ENCODE measurements at places on chromosomes 6 and 20.

DNA sequence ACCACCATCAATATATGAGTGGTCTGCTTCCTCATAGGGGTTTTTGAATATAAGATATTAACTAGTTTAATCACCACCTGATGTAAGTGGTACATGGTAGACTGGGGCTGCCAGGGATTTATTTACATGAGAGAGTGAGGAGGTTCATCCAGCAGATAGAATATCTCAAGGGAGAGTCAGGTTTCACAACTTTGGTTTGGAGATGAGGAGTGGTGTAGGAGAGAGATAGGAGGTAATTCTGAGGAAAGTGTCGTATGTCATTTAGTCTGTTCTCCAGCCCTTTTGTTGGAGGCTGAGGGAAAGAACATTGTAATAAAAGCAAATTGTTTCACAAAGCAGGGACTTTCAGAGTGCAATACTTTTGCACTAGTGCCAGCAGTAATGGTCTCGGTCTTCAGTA lies 16.8 kb downstream of the L3MBTL3 start:
- no peak for DNase-seq

DNA sequence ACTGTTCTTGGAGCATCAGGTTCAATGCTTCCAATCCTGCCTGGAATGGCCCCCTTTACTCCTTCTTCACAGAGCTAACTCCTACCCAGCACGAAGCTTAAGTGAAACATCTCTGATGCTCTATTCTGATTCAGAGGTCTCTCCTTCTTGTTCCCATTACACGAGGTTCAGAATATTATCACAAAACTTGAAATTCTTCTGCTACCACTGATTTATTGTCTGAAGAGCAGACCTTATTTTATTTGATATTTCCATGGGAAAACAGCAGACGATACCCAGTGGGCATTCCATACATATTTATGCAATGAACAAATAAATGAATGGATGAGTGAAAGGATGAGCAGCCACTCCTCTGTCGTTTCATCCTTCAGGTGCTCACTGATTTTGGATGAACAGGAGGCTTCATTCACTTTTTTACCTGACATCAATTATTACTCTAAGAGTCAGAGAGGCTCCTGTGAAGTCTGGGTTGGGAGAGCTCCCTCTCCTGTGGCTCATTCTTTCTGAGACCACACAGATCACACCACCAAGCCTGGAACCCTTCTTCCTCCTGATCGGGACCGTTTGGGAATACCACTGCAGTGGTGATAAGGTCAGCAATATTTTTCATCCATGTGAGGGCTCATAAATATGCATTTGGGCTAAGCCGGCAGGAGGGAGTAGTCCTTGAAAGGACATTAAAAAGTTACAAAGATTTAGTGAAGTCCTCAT lies 25.8 kb downstream of the SMLR1 start:
- no peak for DNase-seq

DNA sequence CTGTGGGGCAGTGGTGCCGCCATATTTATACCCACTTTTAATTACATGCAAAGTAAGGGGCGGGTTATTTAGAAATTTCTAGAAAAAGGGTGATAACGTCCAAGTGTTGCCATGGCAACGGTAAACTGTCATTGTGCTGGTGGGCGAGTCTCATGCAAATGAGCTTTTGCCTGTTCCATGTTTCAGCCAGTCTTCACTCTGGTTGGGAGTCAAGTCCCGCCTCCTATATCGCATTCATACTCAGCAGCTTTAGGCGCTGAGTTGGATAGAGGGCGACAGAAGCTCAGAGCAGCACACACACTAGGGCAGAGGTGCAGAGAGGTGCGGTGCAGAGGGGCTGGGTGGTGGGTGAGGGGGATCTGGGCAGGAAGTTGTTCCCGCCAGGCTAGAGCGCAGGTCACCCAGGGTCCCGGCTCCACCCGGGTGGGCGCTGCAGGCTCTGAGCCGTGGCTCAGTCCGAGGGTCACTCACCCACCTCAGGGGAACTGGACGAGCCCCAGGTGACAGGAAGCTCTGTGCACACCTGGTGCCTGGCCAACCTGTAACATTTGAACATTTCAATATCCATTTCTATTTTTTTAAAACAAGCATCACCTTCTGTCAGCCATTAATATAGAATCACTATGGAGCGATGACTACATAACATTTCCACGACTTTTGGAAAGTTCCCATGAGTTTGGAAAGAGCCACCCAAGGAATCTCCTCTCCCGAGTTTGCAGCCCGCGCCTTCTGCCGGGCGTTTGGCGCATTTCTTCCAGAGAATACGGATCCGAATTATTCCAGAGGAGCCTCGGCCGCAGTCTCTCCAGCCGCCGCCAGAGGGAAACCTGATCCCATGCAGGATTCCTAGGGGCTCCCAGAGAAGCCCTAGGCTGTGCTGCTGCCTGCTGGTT lies 89.1 kb upstream of the PHACTR3 start:
- no peak for DNase-seq

- DNase-seq = no peak
These were observed 52.5 kb upstream of the KHDRBS2 start for GRCh38 chr6:62338477-62338876.

GRCh38 chr6:1463751-1464426 lies 74.5 kb downstream of the FOXF2 start:
- DNase-seq = no peak

- no peak for DNase-seq
These were observed 672.7 kb downstream of the CD109 start for GRCh38 chr6:74368746-74369145.

GRCh38 chr6:101290346-101290745 lies 103.2 kb upstream of the GRIK2 start:
- no peak for DNase-seq

DNA sequence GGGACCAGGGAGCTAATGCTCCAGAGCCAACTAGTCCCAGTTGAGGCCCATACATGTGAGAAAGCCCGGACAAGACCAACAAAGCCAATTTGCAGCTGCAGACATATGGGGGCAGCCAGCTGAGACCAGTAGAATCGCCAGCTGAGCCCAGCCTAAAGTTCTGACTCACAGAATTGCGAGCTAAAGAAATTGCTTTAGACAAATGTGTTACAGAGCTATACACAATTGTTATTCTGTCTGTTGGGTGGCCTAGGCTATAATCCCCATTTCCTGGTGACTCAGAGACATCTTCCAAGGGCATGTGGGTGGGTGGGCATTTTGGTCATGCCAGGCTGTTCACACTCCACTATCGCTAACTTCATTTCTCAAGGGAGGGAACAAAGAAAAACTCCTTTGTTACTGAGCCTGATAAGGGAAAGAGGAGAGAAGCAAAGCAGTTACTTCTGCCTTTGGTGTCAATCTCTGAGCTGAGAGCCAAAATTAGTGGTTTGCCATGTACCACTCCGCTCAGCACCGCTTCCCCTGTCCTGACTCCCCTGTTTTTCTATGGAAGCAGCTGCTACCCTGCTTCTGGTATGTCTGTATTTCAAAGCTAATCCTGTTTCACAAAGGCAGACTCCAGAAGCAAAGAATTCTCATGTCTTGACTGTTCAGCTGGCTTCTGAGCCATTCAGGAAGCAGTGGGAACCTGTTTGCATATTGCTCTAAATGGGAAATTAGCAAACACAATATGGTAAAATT lies 26.1 kb downstream of the SCP2D1 start:
- DNase-seq = no peak

DNA sequence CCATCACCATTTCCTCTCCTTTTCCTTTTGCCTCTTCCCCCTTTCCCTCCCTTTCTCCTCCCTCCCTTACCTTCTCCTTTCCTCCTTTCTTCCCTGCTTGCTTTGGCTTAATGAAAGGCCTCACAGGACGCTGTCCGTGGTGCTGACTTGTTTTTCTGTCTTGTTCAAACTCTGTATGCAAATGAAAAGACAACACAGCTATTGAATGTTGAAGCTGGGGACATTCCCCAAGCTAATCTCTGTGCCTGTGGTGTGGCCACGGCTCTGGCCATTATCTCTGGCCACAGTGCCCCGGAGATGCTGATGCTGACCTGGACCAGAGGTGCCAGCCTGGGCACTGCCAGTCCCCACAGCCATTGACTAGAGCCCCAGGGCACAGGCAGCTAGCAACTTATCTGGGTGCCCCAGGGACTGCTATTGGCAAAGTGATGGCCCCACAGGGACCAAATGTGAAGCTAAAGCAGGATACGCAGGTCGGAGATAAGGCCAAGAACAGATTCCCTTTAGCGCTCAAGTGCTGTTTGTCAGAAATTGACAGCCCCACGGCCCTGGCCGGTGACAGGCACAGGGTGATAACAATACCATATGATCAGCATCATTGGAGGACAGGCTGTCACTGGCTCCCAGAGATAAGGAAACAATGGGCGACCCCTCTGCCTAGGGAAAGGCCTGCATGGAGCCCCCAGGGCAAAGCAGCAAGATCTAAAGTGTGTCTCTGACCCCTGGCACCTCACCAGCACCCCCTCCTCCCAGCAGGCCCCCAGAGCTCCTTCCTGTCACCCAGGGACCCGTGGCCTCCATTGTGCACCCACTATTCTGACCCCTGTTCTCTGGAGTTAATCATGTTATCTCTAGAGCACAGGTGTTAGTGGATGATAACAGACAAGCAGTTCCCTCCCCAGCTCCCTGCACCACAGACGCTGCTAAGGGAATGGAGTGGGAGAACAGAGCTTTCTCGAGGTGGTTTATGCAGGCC lies 31.6 kb upstream of the SLC32A1 start:
- DNase-seq = no peak

- DNase-seq = no peak
These were observed 80.1 kb upstream of the ID4 start for GRCh38 chr6:19757036-19757435.

DNA sequence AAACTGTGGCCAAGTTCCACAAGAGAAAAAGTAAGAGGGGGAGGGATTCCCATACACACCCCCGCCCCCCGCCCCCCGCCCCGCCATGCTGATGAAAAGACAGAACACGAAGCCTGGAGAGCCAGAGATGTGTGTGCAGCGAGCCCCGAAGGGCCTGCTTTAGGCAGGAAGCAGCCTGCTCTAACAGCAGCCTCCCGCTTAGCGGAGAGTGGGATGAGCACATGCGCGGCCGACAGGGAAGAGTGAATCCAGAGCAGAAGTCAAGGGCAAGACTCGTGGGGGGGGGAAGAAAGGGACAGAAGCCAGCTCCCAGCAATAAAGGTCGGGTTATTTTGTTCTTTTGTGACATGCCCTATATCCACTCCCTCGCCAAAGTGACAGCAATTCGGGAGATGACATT lies 67.2 kb upstream of the PTGIS start:
- no peak for DNase-seq

DNA sequence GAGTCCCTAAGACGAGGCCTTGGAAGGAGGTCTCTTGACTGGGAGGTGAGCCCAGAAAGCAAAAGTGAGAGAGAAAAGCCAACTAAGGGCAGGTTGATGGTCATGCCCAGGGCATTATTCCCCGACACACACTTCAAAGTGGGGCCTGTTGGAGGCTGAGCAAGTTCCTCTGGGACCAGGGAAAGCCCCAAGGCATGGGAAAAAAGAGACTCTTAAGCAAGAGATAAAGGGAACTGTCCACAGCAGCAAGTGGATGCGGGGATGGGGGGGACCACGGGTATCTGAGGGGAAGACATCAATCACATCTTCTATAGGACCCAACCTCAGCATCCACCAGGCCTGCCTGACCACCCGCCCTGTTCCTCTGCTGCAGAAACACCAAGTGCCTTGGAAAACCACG lies 119.9 kb upstream of the MAFB start:
- no peak for DNase-seq

DNA sequence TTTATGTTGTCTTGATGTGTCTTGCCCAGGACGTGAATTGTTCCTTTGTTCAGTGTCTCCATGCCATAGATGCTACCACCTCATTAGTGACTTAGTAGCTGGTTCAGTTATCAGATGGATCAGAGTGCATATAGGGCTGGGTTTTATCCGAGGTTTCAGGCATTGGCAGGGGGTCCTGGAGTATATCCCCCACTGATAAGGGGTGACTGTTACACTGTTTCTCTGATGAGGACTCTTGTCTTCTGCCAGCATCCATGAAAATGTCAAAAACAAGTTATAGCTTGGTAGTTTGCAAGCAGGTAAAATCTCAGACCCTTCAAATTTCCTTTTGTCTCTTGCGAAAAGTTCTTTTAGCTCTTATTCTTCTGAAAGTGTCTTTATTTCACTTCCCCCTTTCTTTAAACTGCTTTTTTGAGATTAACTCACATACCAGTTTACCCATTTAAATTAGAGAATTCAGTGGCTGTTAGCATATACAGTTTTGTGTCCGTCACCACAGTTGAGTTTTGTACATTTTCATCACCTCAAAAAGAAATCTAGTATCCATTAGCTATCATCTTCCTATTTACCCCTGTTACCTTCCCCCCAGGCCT lies 109.2 kb downstream of the CDYL start:
- DNase-seq = no peak

DNA sequence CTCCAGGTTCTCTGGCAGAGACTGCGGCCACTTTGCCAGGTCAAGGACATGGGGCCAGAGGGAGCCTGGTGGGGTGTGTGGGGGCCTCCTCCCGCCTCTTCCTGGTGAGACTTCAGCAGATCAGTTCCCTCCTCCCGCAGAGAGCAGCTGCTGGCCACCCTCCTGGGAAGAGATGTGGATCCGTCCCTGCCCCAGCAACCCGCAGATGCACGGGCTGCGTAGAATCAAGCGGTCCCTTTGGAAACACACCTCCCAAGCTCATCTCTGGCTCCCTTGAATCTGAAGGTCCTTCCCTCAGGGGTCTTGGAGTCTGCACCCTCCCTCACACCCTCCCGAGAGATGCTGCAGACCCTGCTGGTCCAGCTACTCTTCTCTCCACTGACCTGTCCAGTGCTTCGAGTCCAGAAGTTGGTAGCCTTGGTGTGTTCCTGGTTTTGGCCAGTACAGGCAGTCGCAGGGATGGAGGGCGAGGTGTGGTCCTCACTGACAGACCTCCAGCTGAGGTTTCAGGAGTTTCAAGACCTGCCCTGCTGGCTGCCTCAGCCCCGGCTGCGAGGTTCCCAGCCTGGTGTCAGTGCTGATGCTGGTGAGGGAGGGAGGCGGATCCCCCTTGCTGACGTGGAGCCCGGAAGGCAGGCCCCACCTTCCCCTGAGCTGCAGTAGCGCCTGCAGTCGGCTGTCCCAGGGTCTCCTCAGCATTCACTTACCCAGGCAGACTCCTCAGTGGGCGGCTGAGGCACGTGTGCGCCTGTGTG lies at the start of gene NPBWR2:
Gene NPBWR2, minus strand, starts transcription at position 585 of the 755 bp plus-strand sequence. CDS start 734 bp downstream, outside the sequence.
- DNase-seq = no peak

GRCh38 chr6:83893024-83893423 lies 33.5 kb downstream of the CYB5R4 start:
- no peak for DNase-seq
